ENCODE measurements at places on chromosomes 5 and 9. TPM values are rescaled to one million over a fixed set of nuclear protein-coding genes. Genes with fewer than 3 reads are reported as not detected.

LEAP2 gene
- 0.98 TPM for total RNA-seq

JMY gene
- total RNA-seq, result 7.0 TPM

DNM1 gene
- 23.7 TPM for total RNA-seq

GRCh38 chr9:1941989-1942388 is 73.2 kb upstream of the SMARCA2 start:
- no peaks in the 10 kb centered on the region for H3K27me3 ChIP-seq
- H3K27ac ChIP-seq, result no peak overlapping the region

DNA sequence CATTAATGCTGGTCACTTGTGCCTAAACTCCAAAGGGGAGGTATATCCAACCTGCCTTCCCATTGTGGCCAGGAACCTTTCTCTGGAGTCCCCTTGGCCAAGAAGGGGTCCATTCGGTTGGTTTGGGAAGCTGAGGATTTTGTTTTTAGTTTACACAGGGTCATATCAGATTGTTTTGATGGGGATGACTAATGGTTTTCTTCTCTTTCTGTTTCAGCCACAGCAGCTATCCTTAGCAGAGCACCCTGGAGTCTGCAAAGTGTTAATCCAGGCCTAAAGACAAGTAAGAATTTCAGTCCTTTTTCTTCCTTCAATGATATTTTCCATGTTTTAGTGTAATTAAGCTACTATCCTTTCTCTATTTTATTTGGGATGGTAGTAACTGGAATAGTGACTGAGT is 127.8 kb upstream of the CCDC152 start:
- peaks cover 9% of the 10 kb centered on the region for H3K4me1 ChIP-seq
- H3K4me3 ChIP-seq, result no peak overlapping the region
- no peak for DNase-seq
- H3K27me3 ChIP-seq, result no peaks in the 10 kb centered on the region

- no peak overlapping the region for H3K4me3 ChIP-seq
- no peak overlapping the region for H3K27ac ChIP-seq
- no peak for DNase-seq
- H3K4me1 ChIP-seq, result no peaks in the 10 kb centered on the region
These were observed 176.3 kb downstream of the NPR3 start for GRCh38 chr5:32887390-32887789.

- DNase-seq, result no peak
- H3K4me3 ChIP-seq, result no peak overlapping the region
- no peaks in the 10 kb centered on the region for H3K27me3 ChIP-seq
- H3K36me3 ChIP-seq, result no peaks in the 10 kb centered on the region
These were observed 60.8 kb downstream of the AOPEP start for GRCh38 chr9:94787266-94787665.
